ENCODE measurements at places on chromosomes 2 and 18.

DNA sequence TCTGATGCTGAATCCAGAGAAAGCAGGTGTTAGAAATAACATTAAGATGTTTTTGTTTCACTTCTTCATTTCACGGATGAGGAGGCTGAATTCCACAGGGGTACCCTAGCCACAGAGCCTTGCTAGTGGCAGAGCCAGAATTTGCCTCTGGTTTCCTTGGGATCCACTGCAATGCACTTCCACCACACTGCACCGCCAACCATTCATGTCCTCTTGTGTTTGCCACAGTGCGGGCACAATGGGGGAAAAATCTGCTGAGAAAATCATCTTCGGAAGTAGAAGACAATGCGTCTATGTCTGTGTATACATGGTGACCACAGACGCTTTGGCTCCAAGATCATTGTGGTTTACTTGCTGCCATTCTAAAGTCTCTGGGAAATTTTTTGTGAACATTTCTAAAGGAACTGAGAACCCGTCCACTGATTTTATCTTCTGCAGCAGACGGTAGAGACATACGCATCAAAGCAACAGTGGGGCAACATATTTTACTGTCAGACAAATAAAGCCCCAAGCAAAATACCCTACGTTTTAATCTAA lies 14.9 kb downstream of the ICOS start:
- DNase-seq, result no peak

GRCh38 chr18:45627204-45627526 lies 11.9 kb downstream of the SLC14A2 start:
- DNase-seq, result no peak

DNA sequence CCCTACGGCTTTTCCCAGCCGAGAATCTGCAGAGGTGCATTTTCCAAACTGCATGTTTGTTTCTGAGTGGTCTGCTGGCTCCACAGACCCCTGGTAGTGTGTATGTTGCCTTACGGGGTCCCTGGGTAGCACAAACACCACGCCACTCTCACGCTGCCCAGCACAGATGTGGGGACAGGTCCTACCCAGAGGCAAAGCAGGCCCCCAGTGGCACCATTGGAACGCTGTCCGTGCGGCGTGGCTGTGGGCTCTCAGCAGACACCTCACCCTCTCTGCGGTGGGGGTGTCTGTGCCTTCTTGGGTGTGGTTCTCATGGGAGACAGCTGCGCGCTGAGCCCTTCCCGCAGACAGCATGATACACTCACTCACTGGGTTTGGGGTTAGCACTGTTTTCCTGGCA lies 137.4 kb downstream of the NFATC1 start:
- DNase-seq, result no peak

- no peak for DNase-seq
Observed at GRCh38 chr2:25897506-25897905, 19.2 kb upstream of the ASXL2 start.

DNA sequence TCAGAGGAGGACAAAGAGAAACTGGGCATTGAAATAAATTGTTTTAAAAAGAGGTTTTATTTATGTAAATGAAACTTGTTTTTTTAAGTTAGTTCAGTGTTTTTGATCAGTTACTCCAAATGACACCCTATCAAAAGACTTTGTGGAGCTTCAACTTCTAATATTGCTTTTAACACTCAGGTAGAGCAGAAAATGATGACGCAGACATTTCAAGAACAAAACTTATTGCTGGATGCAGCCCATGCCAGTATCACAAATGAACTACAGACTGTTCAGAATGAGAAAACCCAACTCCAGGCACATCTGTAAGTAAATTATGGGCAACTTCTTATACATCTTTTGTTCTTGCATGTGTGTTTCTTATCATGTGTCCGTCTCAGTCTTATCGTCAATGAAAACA lies 36.4 kb downstream of the CCDC150 start:
- no peak for DNase-seq

GRCh38 chr2:229905601-229906000 lies 16.2 kb downstream of the TRIP12 start:
- DNase-seq, result no peak

- DNase-seq, result no peak
Observed at GRCh38 chr2:24984912-24985311, 13.2 kb upstream of the DNAJC27 start.

DNA sequence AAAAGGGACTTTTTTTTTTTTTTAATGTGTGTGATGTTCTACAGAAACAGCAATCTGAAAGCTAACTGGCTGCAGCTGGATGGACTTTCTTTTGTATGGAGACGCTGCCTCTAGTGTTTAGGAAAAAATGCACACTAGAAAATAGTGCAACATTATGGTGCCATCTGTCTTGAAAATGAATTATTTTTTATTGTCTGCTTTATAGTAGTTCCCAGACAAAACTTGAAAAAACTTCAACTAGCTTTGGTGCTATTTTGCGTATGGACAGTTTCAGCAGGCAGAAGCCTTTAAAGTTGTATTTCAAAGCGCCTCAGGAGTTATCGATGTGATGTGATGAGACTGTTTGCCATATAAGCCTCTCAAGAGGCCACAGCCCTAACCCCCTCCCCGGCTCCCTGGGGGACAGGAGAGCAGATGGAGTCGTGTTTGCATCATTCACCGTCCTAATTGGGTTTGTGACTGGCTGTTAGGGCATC lies 86.9 kb downstream of the LTBP1 start:
- DNase-seq, result no peak
